Pancreas (tissue), 10 donors: ENCODE measurements at places on chromosomes 2 and 18.
A peak's percentile ranks its signal among the peaks of the same experiment; 100 is the strongest.

DNA sequence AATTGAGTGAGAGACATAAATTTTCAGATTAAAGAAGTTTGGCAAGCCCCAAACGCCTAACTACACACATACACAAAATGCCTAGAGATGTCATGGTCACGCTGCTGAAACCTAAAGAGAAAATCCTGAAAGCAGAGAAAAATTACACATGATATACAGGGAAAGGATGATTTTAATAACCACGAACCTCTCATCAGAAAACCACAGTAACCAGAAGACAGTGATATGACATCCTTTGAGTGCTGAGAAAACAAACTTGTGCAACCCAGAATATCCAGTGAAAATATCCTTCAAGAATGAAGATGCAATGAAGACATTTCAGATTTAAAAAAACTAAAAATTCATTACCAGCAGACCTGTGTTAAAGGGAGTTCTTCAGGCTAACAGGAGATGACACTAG, 122.4 kb upstream of the LMAN1 start:
- no peak for DNase-seq

DNA sequence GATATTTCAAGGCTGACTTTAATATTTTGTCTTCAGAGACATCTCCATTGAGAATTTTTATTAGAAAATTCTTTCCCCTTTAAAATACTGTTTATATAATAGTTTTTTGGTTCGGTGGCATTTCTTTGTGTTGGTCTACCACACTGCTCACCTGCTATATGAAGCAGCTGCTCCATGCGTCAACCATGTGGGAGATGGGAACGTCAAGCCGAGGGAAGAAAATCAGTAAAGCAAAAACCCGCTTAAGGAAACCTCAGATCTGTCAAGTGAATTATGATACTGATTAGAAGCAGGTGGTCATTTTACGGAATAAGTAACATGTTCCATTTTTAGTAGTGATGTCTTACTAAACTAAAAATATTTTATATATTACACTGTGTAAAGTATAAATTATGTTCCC, 5.6 kb upstream of the TMEM17 start:
- no peak for DNase-seq

DNA sequence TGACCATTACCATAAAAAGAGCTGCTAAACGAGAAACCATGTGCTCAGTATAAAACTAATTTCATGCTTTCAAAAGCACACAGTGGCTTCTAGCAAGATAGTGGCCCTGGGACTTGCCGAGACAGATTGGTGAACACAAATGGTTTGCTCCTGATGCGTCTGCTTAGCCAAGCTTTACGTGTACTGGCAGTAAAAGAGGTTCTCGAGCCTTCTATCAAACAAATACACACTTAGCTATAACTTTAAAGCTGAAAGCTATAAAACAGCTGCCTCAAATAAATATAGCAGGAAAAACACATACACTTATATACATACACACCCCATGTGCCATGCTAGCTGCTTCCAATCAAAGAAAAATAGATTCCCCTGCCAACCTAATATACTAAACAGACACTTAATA, 117.0 kb downstream of the ZNF385B start:
- DNase-seq = no peak

DNA sequence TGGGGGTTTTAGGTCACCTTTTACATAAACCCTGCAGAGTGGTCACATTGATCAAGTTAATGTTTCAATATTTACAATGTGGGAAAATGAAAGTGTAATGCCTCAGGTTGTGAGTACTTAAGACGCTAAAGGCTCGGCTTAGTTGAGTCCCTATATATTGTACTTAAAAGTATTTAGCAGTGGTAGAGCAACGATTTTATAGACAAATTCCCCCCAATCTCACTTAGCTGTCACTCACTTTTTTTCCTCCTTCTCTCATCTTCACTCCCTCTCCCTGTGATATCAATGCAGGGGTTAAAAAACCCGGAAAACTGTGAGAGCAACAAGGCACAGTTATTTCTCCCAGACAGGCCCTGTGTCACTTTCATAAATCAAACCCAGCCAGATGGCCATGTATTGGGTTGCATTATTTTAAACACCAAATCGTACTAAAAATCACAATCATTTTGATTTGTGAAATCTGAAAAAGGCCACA, 5.4 kb downstream of the POU3F3 start:
- DNase-seq = no peak

DNA sequence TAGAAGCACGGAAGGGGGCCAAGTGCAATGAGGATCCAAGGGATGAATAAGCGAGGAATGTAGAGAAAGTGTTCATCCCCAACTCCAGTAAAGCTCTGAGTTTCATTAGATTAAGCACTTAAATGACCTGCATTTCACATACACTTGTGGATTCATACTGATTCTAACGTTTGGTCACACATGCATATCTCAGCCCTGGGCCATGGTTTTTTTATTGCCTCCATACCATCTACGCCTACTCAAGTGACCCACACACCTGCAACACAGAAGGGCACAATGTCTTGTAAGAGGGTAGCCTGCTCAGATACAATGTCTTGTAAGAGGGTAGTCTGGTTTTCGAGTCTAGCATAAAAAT, 566 bp upstream of the MRPS5 start:
- no peak for DNase-seq

DNA sequence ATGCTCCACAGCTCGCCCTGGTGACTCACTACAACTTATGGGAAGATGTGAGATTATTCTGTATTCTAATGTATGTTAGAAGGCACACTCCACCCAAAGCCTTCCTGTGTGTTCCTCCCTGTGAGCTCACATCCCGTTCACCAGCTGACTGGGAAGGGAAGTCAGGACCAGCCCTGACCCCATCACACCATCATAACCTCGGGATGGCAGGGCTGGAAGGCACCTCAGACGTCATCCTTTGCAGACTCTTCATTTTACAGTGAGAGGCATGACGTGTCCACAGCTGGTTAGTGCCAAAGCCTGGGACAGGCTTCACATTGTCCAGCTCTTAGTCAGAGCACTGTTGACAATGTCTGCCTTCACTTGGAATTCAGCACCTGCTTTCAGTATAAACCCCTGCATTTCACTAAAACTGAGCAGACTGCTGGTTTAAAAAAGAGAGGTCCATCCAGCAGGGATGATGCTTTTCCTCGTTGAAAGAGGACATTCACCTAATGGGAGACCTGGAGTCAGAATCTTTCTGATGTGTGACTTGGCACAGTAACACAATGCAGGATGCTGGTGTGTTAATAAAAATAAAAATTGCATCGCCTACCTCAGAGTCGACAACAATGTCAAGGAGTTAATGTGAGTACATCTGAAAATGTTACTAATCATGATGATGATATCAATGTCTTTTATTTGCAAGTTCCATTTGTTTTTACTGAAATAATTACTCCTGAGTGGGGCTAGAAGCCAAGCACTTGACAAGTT, 418.0 kb upstream of the TNP1 start:
- no peak for DNase-seq

GRCh38 chr2:9166579-9167377, 39.8 kb upstream of the ASAP2 start:
- no peak for DNase-seq

- DNase-seq = no peak
Observed at GRCh38 chr2:157903626-157904025, 27.5 kb upstream of the ACVR1 start.

DNA sequence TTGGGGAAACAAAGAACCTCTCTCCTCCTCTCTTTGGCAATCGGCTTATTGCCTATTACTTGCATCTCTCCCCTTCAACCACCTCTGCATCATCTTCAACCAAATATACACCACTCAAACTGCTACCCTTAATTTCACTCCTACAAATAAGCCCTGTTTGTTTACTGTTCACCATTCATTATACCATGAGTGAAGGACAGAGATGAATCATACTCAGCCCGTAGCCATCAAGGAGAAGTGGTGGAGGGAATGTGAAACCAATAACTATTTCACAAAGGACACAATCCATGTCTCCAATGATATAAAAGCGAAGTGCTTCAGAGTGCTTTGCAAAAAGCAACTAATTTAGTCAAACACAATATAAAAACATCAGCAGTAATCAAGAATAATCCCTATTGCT, 76.8 kb downstream of the CACNB4 start:
- no peak for DNase-seq

DNA sequence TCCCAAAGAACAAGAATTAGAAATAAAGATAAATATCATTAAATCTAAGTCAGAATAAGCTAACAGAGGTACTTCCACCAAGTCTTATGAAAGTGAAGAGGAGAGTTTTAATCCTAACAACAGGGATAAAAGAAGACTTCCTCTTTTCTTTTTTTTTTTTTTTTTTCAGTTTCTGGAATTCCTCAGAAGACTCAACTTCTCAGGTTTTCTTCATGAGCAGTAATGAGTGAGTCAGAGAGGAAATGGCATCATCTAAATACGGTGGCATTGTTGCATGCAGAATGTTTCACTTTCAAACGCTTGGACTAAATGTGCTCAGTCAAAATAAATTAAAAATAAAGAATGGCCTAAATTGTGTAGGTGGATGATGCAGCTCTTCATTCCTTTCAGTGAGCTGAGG, 45.6 kb upstream of the ARHGAP15 start:
- no peak for DNase-seq

DNA sequence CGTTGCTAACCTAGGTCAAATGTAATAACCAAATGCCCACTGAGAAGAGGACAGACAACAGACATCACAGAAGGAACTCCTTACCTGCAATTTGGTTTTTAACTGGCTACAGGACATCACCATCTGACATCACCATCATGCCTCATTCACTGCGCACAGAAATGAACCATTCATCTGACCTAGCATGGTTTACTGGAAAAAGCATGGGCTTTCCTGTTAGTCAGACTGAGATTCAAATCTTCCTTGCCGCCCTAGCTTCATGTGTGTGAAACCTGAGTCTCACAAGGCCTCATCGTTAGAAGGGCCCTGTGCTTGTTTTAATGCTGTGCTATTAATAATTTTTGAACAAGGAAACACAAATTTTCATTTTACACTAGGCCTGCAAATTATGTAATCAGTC, 1.1 kb upstream of the HIBCH start:
- no peak for DNase-seq

GRCh38 chr2:26487192-26487591, 9.3 kb upstream of the OTOF start:
- no peak for DNase-seq

DNA sequence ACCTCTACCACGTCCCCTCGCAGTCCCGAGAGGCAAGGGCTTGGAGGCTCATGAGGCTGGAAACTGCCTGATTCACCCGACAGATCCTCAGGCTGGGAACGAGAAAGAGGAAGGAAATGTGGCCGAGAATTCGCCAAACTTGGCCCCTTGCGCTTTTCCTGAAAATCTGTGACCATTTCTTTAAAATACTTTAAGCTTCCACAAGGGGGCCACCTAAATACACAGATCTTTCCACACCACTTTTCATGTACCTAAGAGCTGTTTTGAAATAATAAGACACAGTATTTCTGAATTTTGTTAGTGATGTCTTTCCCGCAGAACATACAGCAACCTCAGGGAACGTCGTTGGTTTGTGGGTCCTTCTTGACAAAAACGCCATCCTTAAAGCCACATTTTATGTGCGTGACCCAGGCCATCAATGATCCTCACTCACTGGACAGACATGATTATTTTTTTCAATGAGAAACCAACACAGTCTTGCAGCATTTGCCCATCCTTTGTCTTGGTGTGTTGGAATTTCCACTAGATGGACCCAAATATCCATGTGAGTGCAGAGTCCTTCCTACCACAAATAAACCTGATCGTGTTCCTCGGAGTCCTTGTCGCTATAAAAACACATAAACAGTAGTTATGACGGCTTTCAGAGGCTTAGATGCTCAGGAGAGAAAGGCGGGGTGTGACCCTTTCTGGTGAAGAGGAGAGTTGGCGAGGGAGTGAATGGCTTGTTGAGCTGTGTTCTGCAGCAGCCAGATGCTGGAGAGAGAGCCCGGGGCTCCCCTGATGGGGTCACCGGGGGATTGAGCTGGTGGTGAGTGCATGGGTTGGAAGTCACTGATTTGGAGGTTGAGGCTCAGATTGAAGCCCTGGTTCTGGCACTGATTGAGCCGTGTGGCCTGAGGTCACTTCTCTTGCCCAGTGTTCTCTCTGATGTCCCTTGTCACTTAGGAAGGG, 25.0 kb downstream of the DCDC2C start:
- DNase-seq = no peak

- peak; percentile 87 for DNase-seq
Observed at GRCh38 chr2:98086491-98087446, at the start of gene VWA3B. Gene VWA3B (plus strand): TSS chr2:98087167. CDS start chr2:98093093, 5,926 bp downstream.

DNA sequence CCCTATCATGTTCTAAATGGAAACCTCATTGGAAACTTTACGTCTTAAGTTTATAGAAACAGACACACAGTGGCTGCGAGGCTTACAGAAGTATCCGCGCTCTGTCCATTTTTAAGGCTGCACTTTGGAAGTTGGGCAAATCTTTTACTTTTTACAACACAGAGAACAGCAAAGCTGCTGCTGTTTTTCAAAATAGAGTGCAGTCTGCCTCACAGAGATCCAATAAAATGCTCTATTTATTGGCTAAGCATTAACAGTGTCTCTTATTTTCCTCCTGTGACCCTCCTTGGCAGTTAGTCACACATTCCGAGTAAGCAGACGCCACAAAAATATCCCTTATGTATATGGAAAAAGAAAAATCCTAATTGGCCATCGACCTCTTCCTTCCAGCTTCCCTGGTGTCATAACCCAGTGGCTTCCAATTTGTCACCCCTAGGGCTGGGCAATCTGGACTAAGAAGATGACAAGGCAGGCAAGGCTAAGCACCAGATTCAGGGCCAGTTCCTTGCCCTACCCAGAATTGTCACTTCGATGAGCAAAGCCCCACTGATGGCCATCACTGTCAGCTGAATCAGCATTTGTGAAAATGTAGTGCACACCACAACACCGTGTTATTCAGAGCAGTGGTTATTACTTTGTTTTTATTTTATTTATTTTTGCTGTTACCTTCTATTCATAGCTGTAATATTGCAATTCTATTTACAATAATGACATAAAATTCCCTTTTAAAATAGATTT, 47.7 kb upstream of the MEIS1 start:
- no peak for DNase-seq

GRCh38 chr2:70895998-70896764, 39.5 kb upstream of the ATP6V1B1 start:
- DNase-seq = no peak

DNA sequence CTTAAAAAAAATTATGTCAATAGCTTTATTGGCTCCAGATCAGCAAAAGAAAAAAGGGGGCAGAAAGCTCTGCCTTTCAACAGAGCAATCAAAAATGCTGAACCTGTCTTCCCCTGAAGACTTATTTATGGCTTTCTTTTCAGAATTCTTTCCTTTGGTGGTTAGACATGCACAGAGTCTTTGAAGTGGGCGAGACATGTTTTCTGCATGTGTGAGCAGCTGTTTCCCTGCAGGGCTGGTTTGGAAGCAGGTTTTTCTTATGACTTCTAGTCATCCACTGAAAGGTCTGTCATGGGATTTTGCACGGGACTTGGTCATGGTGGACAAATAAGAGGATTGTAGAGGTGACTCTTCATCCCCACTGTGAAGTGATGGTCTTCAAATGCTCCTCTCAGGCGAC, 160.3 kb downstream of the VAPA start:
- no peak for DNase-seq
